ENCODE measurements at places on chromosomes 7 and 10. TPM values are rescaled to one million over a fixed set of nuclear protein-coding genes. Genes with fewer than 3 reads are reported as not detected.

DNA sequence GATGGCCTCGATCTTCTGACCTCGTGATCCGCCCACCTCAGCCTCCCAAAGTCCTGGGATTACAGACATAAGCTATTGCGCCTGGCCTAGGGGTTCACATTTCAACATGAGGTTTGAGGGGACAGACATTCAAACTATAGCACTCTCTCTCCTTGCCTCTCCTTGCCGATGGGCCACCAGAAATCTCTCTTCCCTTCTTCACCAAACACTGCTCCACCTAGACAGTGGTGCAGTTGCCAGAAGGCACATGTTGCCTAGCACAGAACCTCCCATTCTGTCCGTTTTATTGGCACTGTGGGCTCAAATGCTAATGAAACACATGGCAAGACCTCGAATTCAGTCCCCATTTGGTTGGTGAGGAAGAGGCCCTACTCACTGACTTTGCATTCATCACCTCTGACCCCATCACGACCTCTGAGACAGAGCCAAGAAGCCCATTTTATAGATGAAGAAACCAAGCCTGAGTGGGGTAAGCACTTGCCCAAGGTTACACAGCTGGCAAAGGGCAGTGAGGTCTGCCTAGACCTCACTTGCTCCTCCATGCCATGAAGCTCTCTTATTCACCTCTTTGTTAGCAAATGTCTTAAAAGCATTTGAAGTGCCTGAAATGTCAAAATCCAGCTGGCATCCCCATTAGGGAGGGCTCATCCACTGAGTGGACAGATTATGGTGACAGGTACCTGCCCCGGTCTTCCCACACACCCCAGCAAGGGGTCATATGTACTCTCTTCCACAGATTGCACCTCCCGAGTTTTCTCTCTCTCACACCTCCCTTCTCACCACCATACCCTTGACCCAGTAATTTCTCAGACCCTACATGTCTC, 34.0 kb downstream of the GPRIN2 start:
- no peak for DNase-seq

DNA sequence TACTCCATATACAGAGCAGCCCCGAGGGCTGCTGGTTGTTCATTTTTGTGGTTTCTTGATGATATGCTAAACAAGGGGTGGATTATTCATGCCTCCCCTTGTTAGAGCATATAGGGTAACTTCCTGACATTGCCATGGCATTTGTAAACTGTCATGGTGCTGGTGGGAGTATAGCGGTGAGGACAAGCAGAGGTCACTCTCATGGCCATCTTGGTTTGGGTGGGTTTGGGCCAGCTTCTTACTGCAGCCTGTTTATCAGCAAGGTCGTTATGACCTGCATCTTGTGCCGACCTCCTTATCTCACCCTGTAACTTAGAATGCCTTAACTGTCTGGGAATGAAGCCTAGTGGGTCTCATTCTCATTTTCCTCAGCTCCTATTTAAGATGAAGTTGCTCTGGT, 31.3 kb downstream of the GNAT3 start:
- DNase-seq, result no peak

- DNase-seq, result no peak
Observed at GRCh38 chr7:121562259-121562658, 166.2 kb upstream of the FAM3C start.

DNA sequence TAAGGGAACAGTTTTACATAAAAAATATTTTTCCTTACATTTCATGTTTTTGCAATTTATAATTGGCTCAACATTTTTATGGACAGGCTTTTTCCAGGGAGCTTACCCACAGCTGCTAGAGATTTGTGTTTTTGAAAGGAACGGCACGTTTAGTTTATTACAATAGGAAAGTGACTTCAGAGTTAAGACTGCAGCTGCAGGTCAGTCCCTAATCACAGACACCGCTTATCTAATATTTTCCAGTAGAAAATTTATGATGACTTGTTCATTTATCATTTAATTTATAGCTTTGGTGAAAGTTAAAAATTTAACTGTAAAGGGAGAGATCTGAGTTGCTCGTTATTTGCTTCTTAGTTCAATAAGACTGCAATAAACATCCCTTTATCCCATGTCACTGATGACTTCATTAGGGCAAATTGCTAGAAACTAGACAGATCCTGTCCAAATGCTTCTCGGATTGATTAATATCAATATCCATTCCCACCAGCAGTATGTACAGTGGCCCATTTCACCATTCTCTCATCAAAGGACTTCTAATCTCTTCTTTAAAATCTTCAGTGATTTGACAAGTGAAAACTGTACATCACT, 97.0 kb upstream of the ODAD2 start:
- DNase-seq, result no peak

DNA sequence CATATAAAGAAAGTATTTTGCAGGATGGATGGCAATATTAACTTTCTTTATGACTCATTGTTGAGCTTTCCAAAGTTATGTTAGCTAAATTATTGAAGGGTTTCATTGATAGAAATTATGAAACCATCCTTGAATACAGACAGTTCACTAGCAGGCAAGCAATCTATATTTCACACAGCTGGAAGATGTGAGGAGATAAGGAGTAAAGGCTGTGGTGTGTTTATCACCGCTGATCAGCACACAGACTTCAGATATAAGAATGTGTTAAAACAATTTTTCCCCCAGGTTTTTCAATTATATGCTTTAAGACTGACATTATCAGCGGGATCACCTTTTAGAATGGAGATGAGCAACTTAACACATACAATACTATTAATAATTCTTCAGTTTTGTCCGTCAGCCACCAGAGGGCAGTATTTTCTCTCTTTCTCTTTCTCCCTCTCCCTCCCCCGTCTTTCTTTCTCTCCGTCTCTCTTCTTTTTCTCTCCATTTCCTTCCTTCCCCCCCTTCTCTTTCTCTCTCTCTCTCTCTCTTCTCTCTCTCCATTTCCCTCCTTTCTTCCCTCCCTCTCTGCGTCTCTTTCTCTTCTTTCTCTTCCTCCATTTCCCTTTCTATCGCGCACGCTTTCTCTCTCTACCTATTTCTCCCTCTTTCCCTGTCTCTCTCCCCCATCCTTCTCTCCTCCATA, 62.9 kb upstream of the FAM171A1 start:
- no peak for DNase-seq

- DNase-seq, result no peak
Observed at GRCh38 chr10:61475449-61475873, 22.3 kb upstream of the TMEM26 start.

DNA sequence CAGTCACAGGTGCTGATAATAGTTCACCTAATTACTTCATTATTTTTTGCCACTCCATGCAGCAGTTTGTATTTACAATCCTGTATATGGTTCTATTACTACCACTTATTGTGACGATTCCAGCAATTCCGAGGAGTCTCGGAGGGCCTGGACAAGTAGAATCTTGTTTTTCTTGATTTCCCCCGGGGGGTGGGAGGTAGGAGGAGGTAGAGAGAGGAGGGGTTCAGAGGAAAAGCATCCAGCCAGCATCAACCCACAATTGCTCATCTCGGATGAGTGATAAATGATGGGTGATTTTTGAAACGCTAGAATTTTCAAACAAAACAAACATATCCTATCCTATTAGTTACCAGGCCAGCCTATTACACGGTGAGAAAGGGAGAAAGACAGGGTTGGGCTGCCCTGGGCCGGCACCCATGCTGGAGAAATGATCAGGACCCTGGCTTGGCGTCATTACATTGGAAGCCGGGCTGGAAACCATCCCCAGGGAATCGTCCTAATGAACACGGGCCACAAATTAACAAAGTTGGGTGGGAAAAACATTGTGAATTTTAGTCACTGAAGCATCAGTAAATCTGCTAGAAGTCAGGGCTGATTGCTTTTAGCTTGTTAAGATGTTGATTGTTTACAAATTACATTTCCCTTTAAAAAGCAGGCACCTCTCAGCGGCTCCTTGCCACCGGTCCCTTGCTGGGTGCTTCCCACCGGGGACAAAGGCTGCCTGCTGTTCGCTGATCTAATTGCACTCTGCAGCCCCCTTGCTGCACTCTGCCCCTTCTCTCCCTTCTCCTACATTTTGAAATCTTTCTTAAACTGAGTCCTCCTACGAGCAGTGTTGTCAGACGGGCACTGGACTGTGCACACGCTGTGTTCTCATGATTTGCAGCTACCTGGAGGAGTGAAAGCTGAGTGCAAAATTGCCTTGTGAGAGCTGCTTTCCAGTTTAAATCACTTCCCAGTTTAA, 95.5 kb downstream of the FAM204A start:
- no peak for DNase-seq

DNA sequence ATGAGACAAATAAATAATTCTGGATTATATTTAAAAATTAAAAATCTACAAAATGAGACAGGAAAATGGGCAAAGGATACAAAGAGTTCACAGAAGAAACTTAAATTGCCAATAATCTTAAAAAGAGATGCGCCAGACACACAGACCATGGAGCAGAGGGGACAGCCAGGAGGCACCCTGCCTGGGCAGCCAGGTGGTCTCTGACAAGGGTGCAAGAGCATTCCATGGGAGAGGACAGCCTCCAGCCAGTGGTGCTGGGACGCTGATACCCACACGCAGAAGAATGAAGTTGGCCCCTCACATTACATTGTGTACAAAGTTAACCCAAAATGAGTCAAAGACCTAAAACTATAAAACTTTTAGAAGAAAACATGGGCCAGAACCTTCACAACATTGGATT, 106.3 kb downstream of the NKX6-2 start:
- no peak for DNase-seq

DNA sequence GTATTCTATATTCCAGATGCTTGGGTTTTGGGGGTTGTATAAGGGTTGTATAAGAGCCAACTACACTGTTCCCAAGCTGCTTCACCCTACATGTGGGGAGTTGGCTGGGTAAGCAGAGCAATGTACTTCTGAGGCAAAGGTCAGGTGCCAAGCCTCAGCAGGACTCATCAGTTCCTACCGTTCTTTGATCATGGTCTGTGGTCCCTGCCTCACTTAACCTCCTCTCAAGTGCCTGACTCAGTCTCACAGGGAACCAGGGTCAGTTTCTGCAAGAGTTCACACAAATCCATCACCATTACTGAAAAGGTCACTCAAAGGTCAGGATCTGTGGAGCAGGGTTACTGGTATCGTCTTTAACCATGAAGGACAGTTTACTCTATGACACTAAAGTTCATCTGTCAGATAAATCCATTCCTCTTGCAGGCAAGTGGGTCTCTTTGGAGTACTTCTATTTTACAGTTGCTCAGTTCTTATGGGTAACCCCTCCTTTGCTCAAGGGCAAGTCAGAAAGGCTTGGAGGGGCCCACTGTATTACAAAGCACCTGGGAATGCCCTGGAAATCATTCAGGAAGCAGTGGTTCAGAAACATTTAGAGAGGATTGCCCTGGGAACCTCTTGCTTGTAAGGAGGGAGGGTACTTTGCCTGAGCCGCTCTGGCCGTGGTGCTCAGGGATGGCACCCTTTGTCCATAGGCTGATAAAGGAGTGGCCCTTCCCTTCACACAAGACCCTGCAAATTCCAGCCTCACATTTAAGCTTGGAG, 184.3 kb upstream of the CDCA7L start:
- DNase-seq, result no peak

- DNase-seq, result no peak
Observed at GRCh38 chr7:82655965-82656364, 212.4 kb upstream of the CACNA2D1 start.

- no peak for DNase-seq
Observed at GRCh38 chr7:100808354-100808875, 18.9 kb downstream of the EPHB4 start.

GRCh38 chr10:110368002-110368401, 63.3 kb upstream of the SMNDC1 start:
- no peak for DNase-seq

- no peak for DNase-seq
Observed at GRCh38 chr10:9547936-9548904, 1469.5 kb upstream of the CELF2 start.

DNA sequence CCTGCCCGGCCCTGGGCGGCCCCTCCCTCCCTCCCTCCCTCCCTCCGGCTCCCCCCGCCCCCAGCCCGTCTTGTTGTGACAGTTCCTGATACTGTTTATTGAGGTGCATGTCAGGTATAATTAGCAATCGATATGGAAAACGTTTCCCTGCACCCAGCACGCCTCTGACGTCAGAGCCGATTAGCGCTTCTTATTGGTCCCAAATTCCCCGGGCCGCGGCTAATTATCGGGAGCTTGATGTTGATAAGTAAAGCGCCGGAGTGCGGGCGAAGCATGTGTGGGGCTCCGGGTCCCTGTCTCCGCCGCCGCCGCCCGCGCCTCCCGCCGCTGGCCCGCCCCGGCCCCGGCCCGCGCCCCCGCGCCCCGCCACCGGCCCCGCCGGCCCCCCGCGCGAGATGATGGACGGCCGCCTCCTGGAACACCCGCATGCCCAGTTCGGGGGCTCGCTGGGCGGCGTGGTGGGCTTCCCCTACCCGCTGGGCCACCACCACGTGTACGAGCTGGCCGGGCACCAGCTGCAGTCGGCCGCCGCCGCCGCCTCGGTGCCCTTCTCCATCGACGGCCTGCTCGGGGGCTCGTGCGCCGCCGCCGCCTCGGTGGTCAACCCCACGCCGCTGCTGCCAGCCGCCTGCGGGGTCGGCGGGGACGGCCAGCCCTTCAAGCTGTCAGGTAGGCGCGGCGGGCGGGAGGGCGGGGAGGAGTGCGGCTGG, at the start of gene UNCX:
Gene UNCX, plus strand, starts transcription at position 250 of the 710 bp plus-strand sequence. Its CDS starts 146 bp downstream, at position 396.
- DNase-seq, result no peak

DNA sequence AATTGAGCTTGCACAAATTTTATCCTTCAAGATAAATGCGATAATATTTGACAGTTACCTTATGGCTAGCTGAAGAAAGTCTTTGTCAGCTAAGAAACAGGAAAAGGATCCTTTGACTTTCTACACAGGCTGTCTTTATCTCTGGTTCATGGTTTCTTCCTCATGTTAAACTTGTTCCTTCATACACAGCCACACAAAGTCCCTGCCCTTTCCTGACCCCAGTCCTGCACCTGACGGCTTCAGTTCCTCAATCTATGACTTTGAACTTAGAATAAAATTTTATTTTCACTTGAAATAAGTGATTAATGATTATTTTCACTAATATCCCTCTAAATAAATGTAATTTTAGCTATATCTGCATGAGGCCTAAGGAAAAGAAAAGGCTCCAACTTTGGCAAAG, 77.8 kb upstream of the PRSS1 start:
- DNase-seq, result no peak

DNA sequence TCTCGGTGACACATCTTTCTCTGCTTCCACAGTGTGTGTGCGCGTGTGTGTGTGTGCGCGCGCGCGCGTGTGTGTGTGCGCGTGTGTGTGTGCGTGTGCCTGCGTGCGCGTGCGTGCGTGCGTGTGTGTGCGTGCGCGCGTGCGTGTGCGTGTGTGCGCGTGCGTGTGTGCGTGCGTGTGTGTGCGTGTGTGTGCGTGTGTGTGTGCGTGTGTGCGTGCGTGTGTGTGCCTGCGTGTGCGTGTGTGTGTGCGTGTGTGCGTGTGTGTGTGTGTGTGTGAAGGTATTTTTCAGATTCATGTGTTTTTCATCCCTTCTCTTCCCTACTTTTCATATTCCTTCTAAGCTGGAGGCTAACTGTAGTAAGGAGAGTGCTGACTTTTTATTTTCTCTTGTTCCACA, 148.4 kb downstream of the CREB5 start:
- DNase-seq, result no peak

Gene POR
- 41.1 TPM for total RNA-seq

Gene CABCOCO1
- not detected for total RNA-seq

Gene IL15RA
- total RNA-seq, result 18.2 TPM

Gene CPA4
- not detected for total RNA-seq

Gene ADCY1
- total RNA-seq, result 0.03 TPM

Gene GPRIN2
- not detected for total RNA-seq

Gene OR9A2
- not detected for total RNA-seq

Data from T-cell (primary cell).